ENCODE measurements at places on chromosomes 4 and X.

DNA sequence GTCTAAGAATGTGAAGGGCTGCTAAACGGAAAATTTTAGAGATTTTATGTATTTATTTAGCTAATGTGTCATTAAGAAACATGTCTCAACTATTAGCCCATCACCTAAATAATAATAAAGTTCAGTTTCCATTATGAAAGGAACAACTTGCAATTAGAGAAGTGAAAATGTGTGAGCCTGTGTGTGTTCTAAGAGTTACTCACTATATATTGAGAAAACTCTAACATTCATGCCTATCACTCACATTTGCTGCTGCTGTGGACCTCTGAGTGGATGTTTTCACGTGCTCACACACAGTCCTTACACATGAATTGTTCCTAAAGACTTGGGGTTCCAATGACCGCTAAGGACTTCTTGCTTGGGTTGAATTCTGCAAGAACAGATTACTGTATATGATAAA lies 364.0 kb downstream of the TMA16 start:
- DNase-seq = no peak

DNA sequence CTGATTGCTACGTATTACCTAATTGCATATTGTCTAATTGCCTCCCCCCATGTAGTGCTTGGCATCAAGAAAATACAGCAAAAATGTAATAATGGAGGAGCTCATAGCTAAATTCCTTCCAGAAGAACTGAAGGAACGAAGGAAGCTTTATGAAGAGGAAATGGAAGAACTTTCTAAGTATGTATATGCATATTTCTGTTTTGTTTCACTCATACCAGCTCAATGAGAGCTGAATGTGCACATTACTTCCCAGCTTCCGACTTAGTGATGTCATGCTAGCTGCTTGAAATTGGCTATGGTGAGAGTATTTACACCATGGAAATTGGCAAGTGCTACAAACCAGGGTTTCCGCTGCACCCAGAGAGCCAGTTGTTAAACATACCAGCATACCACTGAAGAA lies 34.7 kb downstream of the LONRF3 start:
- no peak for DNase-seq

- peak; percentile 82 for DNase-seq
These were observed at the start of gene BCOR for GRCh38 chrX:40097504-40098263. TSS of gene BCOR (minus strand) at chrX:40097958. CDS start at chrX:40077929, 20,029 bp downstream.

GRCh38 chr4:190014771-190015537 lies 12.1 kb downstream of the FRG2 start:
- DNase-seq = no peak

- DNase-seq = no peak
These were observed 40.5 kb downstream of the AFF2 start for GRCh38 chrX:148540671-148541583.

GRCh38 chrX:120274958-120275357 lies 24.3 kb downstream of the ZBTB33 start:
- no peak for DNase-seq

DNA sequence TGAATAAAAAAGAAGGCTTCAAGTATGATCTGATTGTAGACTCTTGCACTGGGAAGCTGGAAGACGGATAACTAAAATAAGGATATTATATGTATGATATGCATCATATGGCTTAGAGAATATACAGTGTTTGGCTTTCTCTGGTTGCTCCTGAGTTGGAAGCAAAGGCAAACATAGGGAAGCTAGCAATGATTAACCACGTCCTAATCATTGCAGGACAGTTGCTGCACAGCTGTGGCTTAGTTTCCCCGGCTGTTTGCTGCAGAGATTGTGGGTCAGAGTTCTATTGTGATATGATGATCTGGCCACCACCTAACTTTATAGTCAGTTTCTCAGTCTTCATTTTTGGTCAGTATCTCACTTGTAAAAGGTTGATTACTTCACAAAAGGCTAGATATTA lies 36.3 kb upstream of the PARM1 start:
- DNase-seq = no peak

DNA sequence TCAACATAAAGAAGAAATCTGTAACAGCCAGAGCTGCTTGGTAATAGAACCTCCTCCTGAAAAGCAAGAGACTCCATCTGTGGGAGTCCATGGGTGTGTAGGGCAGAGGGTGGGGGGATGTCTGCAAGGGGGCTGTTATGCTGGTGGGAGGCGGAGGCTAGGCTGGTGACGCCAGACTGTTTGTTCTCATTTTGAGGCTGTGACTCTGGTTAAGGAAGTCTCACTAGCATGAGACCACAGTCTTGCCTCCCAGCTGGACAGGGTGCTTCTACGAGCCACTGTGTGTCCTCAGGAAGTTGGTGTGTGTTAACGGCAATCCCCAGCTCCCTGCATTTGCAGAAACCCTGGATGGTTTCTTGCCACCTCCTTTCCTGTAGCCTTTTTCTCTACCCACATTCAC lies 79.8 kb downstream of the NSUN7 start:
- no peak for DNase-seq

DNA sequence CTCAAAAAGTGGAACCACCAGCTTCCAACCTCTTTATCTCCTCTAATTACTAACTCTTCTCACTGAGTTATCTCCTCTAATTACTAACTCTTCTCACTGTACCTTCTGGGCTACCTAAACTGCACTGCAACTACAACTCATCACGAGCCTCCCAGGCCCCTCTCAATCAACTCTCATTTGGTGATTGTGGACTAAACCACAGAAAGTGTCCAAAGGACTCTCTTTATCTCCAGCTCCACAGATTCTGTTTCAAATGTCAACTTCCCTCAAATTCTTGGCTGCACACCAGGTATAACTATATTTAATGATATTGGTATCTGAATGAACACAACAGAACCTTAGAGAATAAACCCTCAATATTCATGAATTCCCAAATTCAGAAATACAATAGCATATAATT lies 182.9 kb downstream of the MAML3 start:
- no peak for DNase-seq

DNA sequence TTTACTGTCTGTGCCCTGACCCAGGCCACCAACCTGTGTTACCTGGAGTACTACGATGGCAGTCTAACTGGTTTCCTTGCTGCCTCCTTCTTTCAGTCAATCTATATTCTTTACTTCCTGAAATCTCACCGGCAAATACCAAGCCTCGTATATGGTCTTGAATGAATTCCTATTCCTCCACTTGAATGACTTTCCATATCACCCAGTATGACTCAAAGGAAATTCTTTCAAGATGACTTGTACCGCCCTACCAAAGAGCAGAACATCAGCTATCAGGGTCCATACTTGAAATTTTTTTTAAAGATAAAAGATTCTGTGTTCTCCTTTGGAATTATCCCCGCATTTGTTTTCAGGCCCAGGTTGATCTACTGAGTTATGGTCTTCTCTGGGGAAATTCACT lies 378.0 kb downstream of the AFF2 start:
- no peak for DNase-seq

- DNase-seq = no peak
These were observed 19.3 kb downstream of the WDR13 start for GRCh38 chrX:48616576-48616975.

- DNase-seq = no peak
These were observed 841 bp downstream of the MTNR1A start for GRCh38 chr4:186554539-186554913.

DNA sequence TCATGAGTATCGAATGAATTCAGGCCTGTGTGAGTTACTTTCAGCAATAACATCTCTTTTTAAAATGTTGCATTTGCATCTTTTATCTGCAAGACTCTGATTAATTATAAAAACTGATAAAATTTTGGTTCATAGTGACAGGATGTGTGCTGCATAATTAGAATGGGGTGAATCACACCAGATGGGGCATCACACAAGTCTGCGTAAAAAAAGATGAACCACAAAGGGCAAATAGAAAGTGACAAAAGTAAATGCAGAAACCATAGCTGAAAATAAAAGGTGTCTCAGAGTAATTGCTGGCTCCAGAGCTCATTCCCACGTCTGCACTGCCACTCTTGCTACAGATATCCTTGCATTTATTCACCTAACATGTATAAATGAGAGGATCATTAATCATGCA lies 131.1 kb downstream of the HS3ST1 start:
- DNase-seq = no peak

DNA sequence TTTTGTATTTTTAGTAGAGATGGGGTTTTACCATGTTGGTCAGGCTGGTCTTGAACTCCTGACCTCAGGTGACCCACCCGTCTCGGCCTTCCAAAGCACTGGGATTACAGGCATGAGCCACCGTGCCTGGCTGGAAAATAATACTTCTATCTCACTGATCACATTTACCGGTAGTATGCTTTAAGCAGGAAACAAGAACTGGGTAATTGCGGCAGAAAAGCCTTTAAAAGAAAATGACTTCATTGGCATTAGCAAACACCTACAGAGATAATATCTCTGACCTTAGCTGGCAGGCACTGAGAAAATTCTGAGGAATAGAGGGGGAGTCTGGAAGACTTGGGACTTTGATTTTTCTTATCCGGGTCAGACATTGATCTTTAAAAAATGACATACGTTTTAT lies 78.5 kb downstream of the SHROOM3 start:
- DNase-seq = no peak

- DNase-seq = no peak
These were observed 24.8 kb upstream of the GUCY1B1 start for GRCh38 chr4:155734065-155734464.

DNA sequence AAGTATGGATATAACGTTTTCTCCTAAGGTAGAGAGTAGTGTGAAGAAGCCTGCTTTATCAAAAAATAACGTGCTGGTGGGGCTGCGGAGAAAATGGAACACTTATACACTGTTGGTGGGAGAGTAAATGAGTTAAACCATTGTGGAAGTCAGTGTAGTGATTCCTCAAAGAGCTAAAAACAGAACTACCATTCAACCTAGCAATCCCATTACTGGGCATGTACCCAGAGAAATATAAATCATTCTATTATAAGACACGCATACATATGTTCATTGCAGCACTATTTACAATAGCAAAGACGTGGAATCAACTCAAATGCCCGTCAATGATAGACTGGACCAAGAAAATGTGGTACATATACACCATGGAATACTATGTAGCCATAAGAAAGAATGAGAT lies 196.4 kb downstream of the DMD start:
- no peak for DNase-seq

DNA sequence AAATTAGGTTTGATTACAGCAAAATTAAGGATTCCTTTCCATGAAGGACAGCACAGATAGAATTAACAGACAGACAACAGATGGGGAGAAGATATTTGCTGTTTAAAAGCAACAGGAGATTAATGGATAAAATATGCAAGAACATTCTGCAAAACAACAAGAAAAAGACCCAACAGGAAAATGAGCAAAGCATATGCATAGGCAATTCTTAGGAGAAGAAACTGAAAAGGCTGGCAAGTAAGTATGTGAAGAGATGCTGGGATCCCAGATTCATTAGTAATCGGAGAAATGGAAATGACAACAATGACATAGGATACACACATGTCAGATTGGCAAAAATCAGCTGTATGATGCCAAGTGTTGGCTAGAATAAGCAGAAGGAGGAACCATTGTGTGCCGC lies 27.5 kb upstream of the HMGB3 start:
- DNase-seq = no peak
